NCI-H187 (cell line): ENCODE measurements at places on chromosomes 16 and 17.

- no peak for DNase-seq
These were observed 554.0 kb upstream of the ZFHX3 start for GRCh38 chr16:73601911-73602310.

DNA sequence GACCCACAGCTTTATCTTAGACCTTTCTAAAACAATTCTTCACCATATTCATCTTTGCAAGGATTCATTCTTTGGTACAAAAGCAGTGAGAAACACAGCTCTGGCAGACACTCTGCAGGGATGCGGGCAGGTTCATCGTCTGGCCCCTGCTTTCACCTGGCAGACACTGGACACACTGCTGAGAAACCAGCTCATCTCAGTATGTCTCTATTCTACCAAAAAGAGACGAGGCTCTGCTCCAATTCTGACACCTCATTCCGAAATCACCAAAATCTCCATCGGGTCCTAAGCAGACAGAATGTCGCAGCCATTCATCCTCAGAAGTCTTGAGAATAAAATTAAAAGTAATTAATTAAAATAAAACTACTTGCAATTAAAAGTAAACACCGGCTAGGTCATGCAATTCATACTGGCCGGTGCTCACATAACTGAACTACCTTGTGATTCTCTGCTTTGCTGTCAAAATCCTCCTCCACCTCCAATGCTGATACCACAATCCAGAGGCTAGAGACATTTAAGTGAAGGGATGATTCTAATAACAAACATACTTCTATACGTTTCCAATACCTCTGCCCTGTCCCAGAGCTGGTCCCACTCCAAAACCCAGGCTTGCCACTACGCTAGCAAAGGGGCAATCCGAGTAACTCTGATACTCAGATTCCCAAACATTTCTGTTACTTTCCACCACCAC lies 1.3 kb downstream of the RNF157 start:
- DNase-seq = no peak

- DNase-seq = no peak
These were observed 276.8 kb downstream of the SEC14L1 start for GRCh38 chr17:77417575-77417974.

- DNase-seq = no peak
These were observed at the start of gene TLCD2 for GRCh38 chr17:1709971-1710806. TSS of gene TLCD2 (minus strand) at chr17:1710377. CDS start at chr17:1710242, 135 bp downstream.

- no peak for DNase-seq
These were observed 1.9 kb upstream of the HOXB5 start for GRCh38 chr17:48595278-48595999.
